ENCODE measurements at places on chromosomes 12 and 14.

DNA sequence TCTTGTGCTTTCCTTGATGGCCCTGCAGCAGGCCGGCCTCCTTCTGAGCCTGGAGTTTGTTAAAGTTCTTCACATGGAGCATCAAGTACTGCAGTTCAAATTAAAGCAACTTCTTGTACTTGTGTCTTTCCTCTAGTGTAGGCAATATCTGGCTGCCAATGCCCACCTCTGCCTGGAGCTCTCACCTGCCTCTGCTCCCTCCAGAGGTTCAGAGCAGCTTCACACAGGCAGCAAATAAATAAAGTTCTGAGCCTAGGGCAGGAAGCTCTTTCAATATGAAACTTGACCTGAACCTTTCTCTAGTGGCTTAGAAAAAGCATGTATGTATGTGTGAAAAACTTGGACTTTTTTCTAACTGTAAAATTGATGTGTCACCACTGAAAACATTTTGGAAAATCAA lies 65.9 kb downstream of the ITPR2 start:
- no peak for DNase-seq

DNA sequence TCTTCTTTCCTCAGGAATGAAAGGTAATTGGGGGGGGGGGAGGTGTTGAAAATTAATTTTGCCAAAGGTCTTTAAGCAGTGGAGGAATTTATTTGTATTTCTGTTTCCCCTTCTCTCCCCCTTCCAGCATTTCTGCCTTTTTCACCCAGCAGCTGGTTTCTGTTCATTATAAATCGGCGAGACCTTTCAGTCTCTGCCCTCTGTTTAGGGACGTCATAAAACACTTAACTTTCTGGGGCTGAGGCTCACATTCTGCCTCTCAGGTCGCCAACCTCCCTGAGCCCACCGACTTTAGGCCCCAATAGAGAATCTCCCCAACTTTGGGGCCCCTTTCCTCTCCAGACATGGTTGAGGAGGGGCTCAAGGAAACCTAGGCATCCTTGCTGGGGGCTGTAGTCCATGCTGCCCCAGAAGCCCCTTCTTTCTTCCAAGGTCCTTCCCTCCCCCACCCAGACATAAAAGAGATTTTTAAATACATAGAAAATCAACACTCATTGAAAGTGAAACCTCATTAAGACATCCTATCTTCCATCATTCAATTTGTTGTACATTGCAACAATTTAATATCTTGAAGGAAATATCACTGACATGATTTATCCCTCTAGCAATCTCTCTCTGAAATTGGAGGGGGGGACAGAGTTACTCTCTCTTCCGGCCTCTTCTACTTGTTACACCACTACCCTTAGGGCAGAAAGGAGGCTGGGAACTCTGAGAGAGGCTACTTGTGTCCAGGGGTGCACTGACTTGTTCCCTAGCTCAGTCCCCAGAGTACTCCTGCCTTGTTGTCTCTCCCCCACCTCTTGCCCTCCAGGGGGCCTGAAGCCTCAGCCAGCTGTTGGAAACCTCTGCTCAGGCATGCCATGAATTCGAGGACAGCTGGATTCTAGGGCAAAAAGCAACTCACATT lies 2.5 kb upstream of the HOXC6 start:
- no peak for DNase-seq

DNA sequence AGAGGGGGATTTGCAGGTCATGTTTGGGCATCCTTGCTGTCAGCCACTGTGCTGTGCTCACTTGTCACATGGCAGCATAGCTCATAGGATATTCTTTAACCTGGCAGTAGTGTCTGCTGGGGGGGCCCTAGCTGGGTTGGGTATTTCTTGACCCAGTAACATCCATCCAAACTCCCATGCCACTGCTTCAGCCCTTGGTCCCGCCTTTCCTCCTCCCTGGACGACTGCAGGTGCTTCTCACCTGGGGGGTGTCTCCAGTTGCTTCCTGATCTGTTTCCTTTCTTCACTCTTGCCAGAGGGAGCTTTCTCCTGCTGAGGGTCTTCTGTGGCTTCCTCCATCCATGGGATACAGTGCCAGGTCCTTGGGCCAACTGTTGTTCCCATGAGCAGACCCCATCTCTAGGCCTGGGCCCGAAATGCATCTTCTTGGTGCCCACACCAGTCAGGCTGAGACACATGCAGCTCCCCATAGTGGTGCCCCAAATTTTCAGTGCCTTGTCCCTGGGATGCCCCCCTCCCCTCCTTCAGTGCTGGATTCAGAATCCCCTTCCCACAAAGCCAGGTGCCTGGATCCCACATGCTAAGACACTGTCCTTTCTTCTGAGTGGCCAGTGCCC lies 20.5 kb downstream of the C14orf132 start:
- DNase-seq, result no peak

DNA sequence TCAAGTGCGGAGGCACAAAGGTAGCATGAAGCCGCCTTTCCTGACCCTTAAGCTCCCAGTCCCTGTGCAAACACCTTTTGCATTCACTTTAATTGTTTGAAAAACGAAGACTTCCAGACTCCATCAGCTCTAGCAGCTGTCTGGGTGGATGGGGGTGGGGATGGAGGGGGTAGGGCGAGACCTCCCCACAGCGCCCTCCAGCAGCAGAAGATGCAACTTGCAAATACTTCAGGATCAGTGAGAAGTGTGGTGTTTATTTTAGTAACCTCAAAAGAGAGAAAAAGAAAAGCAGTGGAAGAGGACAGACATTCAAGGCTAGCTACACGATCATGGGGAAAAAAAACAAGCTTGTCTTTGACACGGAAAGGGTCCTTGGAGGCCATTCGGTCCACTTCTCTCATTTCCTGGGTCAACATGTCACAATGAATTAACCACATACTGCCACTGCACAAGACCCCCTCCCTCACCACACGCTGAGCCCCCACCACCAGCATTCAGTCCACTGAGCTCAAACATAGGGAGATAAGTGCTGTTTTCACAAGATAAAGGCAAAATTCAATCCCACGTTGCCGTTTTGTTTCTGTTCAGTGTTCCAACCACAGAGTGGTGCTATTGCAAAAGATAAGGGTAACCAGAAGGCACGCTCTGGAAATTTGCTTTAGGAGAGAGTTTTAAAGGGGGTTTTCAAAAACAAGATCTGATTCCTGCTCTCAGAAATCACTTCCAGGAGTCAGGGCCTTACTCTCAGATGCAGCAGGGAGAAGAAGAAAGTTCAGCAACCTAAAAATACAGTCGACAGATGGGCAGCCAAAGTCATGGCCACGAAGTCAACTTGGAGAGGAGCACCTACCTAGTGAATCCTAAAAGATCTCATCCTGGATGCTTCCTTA lies 3.3 kb upstream of the NTF3 start:
- no peak for DNase-seq

DNA sequence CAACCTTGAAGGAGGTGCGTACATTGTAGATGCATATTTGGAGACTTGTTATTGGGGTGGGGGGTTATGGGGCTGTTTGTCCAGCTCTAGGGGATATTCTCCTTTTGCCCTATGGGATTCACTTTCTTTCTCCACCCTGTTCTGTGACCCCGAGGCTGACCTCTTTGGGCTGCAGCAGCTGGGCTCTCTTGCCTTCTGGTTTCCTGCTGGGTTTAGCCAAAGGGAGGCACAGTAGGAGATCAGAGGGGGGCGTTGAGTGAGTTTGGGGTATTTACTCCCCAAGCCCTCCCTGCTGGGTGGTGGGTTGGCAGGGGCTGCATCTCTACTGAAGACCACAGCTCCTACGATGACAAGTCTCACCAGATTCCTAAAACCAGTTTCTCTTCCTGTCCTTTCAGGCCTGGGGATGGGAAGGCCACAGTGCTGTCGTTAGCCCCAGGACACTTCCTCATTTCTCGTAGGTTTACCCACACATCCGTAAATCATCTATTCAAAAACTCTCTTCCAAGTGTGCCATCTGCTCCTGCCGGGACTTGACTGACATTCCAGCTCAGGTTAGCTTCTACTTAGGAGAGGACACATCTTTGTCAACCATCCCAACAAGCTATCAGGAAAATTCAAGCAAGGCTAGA lies 127.1 kb downstream of the TMEM30B start:
- DNase-seq, result no peak

GRCh38 chr12:6745741-6746525 lies 7.0 kb downstream of the MLF2 start:
- DNase-seq, result no peak

GRCh38 chr12:4719821-4720636 lies at the start of gene GALNT8:
GALNT8 (plus strand) TSS chr12:4720400; CDS start chr12:4720678, 278 bp downstream.
- DNase-seq, result no peak

- DNase-seq, result no peak
Observed at GRCh38 chr14:106062502-106063272, 536.3 kb downstream of the TMEM121 start.

DNA sequence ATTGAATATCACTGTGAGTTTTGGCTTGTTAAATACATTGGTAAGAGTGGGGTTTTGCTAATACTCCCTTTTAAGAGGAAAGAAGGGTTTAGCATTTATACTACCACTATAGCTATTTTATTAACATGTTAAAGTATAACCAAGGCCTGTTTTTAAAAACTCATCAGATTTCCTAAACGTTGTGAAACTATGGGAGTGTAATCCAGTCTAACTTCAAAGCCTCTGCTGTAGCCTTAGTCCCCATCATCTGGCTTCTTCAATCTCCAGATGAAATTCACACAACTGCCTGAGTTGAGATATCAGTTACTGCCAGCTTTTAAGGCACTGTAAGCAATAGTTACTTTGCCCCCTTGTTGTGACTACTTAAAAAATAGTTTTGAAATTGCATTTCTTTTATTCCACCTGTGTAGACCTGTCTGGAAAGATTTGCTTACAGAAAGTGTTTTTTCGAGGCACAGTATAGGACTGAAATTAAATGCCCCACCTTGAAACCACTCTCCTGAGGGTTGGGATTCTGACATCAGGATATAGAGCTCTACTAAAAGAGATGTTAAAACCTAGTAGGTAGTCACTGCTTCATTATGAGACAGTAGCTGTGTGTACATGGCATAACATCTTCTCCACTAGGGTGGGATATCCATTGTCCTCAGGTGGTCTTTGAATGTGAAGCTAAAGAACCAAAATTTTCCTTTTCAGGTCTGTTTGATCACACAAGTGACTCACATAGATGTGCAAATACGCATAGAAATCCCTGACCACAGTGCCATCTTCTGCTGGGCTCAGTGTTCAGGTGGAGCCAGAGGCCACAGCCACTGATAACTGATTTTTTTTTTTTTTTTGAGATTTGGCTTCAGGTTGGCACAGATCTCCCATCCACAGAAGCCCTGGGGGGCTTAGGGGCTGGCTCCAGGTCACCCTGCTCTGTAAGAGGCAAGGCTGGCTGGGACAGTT lies 125.5 kb downstream of the DAAM1 start:
- no peak for DNase-seq

DNA sequence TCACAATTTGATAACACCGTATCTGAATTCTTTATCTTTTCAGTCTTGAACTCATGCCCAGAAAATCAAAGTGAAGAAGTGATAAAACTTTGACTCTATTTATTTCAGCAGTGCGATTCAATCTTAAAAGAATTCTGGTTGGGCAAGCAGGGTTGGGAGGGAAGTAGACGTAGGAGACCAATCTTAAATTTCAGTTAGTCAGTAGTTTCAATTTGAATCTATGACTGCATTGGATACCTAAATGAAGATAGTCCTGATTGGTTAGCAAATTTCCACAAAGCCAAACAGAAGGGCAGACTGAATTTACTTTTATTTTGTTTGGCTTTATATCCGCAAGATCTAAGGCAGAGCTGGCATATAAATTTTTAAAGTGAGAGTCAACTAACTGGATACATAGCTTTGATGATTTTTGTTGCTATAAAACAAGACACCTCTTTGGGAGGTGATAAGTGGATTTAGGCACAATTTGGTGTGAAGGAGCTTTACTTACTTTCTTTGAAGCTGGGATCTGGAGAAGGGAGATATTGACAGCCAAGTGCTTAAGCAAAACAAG lies 2.6 kb downstream of the ACSS3 start:
- DNase-seq, result no peak

DNA sequence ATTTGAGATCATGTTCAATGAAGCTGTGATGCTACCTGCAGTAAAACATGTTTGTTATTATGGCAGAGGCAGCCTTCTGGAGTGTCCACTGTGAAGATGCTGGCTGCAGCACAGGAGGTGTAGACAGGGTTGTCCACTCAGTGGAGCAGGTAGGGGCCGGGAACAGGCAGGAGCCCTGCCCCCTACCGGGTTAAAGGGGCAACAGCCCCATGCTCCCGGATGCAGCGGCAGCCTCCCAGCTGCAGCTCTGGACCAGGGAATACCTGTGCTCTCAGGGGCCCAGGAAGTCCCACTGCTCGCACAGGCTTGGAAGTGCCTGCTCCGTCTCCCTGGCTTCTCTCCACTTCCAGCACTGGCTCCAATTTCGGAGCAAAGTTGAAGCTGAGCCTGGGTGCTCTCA lies 401.6 kb downstream of the FOXG1 start:
- no peak for DNase-seq

DNA sequence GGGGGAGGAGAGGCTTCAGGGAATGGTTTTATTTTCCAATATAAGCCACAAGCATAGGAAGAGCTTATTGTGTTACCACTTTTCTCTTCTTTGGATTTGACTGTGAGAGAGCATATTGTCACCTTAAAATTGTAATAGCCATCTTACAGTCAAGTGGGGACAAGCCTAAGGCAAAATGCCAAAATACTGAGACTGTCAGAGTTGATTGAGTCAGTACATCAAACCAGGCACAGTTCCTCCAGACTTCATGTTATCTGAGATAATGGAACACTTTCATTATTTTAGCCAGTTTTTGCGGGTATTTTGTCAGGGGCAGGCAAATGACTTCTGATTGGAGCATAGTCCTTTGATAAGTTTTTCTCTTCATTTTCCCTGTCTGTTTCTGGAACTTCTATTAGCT lies 19.5 kb upstream of the NUBPL start:
- DNase-seq, result no peak
